ENCODE measurements at places on chromosomes 13 and 19.

DNA sequence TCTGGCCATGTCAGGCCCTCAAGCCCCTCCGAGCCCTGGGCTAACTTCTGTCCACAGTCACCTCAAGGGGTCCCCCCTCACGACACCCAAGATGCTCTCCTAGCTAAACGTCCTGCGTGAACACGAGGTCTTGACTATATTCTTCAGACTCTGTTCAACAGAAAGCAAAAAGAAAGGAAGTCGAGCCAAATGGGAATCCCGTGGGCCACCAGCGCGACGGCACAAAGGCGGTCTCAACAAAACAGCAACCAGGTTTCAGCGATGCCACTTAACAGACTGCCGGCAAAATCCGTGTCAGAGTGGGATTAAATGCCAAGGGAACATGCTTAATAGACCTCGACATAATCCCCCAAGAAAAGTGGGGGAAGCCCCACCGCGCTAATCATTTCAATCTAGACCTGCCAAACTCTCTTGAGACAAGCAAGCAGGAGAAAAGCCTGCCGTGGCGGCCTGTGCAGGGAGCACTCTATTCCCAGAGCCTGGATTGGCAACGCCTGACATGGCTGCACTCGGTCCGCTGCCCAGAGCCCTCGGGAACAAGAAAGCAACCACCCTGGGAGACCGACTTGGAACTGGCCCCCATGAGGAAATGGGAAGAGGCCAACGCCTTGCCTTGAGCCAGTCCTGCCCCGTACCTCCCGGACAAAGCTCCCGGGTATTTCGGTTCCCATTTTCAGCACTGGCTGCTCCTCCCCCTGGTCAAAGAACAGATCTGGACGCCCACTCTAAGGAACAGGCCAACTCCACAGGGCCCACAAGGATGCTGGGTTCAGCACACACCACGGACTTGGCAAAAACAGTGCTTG is 16.0 kb downstream of the ZC3H4 start:
- DNase-seq: no peak

DNA sequence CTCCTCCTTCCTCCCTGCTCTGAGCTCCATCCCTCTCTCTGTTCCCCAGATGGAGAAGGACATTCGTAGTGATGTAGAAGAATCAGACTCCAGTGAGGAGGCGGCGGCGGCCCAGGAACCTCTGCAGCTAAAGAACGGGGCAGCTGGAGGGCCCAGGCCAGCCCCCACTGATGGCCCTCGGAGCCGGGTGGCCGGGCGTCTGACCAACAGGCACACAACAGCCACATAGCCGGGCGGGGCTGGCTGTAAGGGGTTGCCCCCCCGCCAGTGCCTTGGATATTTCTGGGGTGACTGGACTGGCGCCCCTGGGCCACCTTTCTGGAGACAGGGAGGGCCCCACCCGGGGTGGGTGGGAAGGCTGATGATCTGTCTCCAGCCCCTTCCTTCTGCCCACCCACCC is 46.3 kb downstream of the CD320 start:
- no peak for DNase-seq

DNA sequence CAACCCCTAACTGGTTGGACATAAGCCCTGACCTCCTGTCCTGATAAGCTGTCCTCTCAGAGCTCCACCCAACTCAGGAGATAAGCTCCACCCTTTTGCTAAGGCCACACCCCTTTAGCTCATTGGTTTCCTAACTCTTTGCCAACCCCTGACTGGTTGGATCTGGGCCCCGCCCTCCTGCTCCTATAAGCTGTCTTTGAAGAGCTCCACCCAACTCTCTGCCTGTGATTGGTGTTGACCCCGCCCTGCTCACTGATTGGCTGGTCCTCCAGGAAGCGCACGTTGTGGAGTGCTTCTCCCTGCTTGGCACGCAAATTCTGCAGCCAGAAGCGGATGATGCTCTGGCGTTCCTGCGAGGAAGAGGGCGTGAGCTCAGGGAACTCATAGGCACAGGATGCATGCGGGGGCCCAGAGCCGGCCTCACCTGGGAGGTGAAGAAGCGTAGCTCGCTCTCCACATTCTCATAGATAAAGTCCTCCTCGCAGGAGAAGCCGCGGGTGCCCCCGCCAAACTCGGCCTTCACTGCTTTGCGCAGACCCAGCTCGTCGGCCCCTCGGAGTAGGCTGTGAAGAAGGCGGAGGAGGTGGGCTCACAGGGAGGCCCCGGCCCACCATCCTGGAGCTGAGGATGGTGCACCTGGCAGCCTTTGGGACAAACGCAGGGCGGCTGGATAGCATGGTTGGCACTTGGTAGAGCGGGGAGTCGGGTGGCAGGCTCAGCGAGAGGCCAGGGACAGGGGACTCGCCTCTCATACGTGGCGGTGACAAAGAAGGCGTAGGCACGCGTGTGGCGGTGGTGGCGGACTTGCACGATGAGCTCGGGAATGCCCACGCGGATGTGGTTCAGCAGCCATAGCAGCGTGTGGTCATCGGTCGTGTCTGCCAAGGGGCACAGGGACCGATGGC is 1.7 kb downstream of the ANO8 start:
- DNase-seq: peak; percentile 55

DNA sequence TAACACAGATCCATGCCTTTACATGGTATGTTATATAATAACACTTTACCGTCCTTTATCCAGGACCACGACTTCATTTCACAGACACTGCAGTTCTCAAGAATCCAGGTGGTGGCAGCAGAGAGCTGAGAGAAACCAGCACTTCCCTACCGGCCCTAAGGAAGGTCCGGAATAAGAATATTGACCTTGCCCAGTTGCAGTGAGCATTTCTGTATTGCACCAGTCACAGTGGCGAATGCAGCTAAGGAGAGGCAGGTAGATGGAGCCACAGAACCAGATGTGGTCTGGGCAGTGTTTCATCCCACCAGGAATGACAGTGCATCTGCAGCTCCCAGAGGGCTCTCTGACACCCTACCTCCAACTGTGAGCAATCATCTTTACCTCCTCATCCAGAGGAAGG is 44.6 kb downstream of the ZNF787 start:
- DNase-seq: peak; percentile 20

DNA sequence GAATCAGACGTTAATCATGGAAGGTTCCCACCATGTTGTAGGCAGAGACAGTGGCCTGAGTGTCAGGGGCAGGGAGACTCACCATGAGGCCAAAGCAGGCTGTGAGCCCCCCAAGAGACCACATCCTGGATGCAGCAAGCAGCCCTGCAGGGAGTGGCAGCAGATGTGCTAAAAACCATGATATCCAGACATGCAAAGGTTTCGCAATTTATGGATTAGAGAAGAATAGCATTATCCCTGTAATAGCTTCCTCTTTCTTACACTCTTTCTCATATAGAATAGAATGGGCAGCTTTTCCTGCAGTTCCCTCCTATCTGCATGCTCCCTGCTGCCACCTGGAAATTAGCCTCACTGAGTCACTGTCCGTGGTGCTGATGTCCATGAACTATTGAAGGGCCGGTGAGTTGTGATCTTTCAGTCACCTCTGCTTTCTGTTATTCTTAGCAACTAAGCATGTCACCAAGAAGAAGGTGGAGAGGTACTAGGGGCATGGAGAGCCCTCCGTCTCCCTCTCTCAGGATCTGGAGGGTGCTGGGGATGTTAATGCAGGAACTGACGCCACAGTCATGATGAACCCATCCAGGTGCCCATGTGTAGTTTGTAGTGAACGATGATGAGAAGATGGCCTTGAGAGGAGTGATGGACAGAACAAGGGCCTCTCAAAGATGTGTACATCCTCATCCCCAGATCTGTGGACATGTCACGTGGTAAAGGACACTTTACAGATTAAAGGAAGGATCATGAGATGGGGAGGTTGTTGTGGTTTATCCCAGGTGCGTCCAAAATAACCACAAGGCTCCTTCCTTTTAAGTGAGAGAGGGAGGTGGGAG is 9.9 kb downstream of the CEACAM4 start:
- DNase-seq: no peak

GRCh38 chr19:17889609-17890214 is 18.0 kb downstream of the SLC5A5 start:
- no peak for DNase-seq

DNA sequence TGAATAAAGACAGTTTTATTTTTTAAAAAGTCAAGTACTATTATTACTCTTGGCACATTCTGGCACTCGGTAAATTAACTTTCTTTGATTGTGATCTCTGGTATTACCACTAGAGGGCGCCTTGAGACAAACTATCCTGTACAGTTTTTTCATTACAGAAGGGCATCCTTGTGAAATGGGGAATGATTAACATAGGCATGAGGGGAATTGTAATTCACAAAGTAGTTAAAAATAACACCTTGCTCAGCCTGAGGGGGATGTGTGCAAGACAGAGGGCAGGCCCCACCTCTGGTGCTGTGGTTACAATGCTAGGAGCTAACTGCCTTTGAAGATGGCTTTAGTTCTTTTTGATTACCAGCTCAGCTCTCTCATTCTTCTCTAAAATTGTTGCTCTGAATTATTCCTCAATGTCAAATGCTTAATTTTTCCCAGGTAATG is 24.2 kb upstream of the C1QTNF9B start:
- DNase-seq: peak; percentile 17

Measured in NCI-H2081 (cell line).